ENCODE measurements at places on chromosomes 6 and 20.

DNA sequence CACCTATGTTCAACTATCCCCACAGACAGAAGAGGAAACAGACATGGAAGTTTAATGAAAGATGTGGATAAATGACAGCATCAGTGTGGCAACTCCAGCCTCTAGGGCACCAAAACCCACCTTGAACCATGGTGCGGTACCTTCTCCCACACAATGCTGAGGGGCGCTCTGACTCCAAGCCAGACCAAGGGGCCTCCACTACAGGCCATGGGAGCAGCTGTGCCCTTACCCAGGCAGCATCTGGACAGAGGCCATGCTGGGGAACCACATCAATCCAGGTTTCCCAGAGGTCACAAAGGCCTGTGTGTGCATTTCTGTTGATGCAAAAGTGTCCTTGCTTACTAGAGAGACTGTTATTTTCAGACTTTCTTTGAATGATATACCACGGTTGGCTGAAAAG lies 4.1 kb downstream of the PRR18 start:
- no peak for DNase-seq

- no peak for DNase-seq
These were observed 995 bp downstream of the STK4 start for GRCh38 chr20:44967207-44967807.

- peak; percentile 78 for DNase-seq
These were observed at the start of gene RANBP9 for GRCh38 chr6:13711733-13712598. TSS of gene RANBP9 (minus strand) at chr6:13711835. CDS start at chr6:13711505, 330 bp downstream.

DNA sequence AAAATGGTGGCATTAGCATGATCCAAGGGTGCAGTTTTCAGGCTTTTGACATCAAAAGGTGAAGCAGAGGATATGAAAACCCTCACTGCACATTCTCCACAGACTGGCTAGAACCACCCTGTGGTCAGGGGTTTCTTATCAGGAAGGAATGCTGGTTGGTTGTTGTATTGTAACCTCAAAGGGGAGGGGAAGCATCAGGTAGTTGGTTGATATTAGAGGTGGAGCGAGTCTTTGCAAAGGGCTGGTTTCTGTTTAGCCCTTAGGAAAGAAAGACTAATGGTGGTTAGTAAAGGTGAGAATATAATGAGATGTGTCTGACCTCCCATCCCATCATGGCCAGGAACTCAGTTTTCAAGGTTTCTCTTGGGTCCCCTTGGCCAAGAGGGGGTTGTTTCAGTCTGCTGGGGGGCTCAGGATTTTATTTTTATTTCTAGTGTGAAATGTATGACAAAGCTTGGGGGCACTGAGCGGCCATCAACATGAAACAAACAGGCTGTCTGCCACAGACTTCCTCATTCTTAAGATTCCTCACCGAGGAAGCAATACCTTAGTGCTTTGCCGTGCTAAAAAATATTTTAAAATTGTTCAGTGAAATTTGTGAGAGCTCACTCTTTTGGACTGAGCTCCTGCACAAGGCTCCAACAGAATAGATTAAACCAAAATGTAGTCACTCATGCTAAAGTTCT lies 47.5 kb upstream of the PROKR2 start:
- DNase-seq = no peak

GRCh38 chr6:50361641-50362331 lies 312.1 kb upstream of the DEFB112 start:
- DNase-seq = no peak

GRCh38 chr20:63347081-63347741 lies 13.9 kb downstream of the CHRNA4 start:
- no peak for DNase-seq

- no peak for DNase-seq
These were observed 10.4 kb downstream of the TFAP2B start for GRCh38 chr6:50829049-50829448.

DNA sequence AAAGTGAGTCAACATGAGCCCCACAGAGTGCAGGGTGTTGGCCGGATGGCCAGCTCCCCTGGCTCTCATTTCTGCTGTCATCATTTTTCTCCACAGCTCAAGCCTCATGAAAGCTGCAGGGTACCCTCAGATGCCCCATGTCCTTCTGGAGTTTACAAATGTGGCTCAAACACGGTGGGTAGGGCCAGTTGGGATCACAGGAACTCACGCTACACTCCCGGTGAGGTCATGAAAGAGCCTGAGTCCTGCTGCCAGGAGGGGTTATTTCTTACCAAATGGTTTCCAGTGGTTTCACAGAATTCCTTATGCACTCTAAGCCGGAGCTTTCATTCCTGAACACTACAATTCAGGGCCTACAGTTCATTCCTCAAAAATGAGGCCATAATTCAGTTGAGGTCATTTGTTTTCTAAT lies 78.7 kb downstream of the TMEM170B start:
- peak; percentile 22 for DNase-seq

- DNase-seq = no peak
These were observed 61.9 kb upstream of the CARMIL1 start for GRCh38 chr6:25217302-25217701.

DNA sequence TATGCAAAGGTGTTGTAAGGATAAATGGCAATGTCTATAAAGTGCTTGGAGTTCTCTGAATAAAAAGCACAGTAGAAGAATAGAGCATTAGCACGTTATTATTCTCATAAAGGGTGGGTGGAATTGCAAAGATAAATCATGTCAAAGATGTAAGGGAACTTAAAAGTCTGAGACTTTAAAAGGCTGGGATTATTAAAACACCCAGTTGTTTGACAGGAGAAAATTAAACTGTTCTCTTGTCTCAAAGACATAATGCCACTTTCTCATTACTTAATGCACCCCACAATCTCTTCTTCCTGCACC lies 70.4 kb upstream of the PDE10A start:
- DNase-seq = no peak

DNA sequence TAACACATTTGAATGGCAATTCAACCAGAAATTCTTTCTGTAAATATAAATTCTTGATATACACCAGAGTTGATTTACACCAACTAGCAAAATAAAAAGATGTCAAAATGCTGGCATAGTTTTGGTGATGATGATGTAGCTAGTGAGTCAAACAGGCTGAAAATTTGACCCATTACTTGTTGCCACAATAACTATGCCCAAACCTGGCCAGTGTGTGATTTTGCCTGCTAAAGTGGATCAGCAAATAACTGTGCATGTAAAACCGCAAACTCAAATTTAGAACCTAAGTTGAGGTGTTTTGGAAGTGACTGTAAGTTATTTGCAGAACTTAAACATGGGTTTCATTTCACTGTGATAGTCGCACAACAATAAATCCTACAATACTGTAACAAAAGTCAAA lies 125.9 kb downstream of the KIF6 start:
- DNase-seq = no peak

- DNase-seq = no peak
These were observed 37.3 kb downstream of the SH3BGRL2 start for GRCh38 chr6:79668381-79668780.

- no peak for DNase-seq
These were observed 306.6 kb upstream of the FKBP1C start for GRCh38 chr6:62904687-62905086.

- no peak for DNase-seq
These were observed 46.3 kb downstream of the EZR start for GRCh38 chr6:158772851-158773371.

DNA sequence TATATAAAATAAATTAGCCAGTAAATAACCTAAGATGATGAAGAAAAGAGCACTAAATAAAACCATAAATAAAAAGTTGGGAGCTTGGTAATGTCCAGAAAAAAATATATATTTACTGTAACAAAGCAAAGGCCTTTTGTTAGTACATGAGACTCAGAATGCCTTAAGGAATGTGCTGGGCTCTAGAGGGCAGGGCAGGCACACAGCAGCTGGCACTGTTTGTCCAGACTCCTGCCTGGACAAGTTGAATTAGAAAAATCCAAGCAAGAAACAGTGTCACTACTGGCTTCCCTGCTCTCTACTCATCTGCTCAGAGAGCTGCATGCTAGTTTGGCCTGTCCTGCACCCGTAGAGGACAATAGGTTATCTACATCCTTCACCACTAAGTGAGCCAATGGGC lies 8.8 kb downstream of the DEFB129 start:
- peak; percentile 19 for DNase-seq

- DNase-seq = no peak
These were observed 17.4 kb downstream of the SERAC1 start for GRCh38 chr6:158150701-158151100.

Data from cerebellar cortex (tissue), 1 donor.